Astrocyte of the spinal cord (primary cell): ENCODE measurements at places on chromosomes 7 and 10.
A peak's percentile ranks its signal among the peaks of the same experiment; 100 is the strongest.

DNA sequence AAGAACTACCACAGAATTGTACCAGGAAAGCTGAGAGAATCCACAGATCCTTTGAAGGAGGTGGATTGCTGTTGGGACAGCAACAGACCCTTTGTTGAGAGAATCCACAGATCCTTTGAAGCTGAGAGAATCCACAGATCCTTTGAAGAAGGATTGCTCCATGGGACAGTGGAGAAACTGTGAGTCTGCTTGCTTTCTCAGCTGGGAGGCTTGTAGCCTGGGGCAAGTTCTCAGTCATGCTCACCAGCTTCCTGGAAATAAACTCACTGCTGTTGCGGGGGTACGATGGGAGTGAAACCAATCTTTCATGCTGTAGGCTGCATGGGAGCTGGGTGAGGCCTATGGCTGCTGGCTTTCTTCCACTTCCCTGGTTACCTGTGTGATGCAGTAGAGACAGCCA is 106.3 kb downstream of the C7orf25 start:
- no peak for DNase-seq

GRCh38 chr7:153390955-153391354 is 631.4 kb downstream of the ACTR3B start:
- DNase-seq, result no peak

DNA sequence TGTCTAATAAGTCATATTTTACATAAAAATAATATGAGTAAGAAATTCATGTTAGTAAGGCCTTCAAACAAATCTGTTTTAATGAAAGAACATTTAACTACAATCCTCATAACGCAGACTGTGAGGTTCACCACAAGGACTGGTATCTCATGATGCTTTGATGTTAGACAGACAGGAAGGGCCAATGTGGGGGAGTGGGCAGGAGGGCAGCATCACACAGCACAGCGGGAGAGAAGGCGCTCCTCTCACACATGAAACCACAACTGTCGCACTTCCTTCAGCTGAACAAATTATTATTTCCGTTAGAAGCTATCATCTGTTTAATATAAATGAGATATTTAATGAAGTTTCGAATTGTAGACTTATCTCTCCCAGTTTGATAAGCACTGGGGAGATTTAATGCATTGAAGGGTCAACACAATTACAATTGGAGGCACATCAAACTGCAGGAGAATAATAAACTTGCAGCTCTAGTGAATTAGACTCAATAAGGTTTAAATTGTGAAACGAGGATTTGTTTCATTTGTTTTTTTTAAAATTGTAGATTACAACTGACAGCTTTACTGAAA is 466.1 kb downstream of the PARD3 start:
- DNase-seq, result no peak

- no peak for DNase-seq
Measured at GRCh38 chr10:60974463-60975149, 30.6 kb upstream of the RHOBTB1 start.

DNA sequence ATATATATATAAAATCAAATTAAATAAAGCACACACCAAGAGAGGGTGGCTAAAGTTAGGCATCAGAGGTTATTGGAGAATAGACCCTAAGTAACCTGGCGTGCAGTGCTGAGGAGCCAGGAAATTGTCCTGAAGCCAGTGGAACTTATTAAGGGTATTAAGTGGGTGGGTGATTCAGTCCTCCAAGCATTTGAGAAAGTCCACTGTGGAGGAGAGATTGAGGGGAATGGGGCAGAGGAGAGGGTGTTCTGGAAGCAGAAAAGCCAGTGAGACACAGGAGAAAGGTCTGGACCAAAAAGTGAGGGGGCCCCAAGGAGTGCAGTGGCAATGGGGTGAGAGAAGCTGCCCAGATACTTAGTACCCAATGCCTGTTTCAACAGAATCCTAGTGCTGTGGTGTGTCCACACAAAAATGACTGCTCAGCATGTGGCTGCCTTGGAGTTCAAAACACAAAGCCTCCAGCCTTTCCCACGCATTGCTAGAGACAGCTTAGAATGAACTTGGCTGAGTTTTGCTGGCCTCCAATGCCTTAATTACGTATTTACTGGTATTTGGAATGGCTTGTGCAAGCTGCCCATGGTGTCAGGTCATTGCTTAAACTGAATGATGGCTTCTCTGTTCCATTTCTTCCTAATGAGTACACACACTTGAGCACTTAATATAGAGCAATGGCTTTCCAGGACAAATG is 44.9 kb upstream of the CHST15 start:
- peak; percentile 66 for DNase-seq

- DNase-seq, result no peak
Measured at GRCh38 chr7:48933549-48934085, 9.3 kb downstream of the CDC14C start.

- peak; percentile 23 for DNase-seq
Measured at GRCh38 chr7:147418966-147419365, 1171.6 kb upstream of the C7orf33 start.

- peak; percentile 28 for DNase-seq
Measured at GRCh38 chr7:81190997-81191768, 272.3 kb upstream of the SEMA3C start.

DNA sequence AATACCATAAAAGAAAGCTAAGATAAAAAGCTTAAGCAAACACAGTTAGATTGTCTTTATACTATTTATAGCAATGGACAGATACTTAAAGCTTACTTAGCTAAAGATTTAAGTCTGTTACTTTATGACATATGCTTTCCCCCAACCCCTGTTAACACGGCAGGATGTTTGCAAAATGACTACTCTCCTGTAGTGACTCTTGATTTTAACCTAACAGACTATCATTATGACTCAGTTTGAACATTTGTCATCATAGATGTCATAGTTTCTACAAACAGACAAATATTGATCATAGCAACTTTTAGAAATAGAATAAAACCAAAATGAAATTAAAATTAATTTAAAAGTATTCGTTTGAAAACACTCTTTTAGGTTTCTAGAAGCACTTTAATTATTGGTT is 7.8 kb upstream of the COMMD3 start:
- no peak for DNase-seq

DNA sequence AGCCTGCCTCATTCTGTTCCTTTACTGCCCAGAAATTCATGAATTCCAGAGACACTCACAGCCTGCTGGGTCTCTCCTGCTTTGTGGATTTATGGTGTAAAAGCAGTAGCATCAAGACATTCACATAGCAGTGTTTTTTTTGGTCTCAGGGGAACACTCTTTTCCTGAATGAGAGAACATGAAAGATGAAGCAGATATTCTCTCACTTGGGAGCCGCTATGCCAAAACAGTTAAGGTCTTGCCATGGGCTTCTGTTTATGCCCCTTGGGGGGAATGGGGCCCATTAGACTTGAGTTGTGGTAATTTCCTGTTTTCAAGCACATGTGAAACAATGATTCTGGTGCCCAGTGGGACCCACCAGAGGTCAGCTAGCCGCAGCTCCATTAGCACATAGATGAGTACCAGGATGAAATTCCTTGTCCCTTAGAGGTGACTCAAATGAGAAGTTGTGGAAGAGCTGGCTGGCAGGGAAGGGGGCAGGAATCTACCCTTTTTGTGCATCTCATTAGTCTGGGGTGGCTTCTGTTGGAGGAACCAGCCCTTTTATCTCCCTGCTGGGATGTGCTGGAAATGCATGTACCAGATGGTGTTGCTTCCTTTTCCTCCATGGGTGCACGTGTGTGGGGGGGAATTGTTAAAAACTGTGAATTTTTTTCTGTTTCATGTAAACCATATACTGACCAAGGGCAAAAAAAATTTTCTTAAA is 13.3 kb downstream of the BMPER start:
- DNase-seq, result no peak
